Activated T-cell treated with anti-CD3 and anti-CD28 coated beads, Interleukin-2, amount 50 U/mL, for 4 hours (primary cell): ENCODE measurements at places on chromosomes 6 and 20. TPM values are rescaled to one million over a fixed set of nuclear protein-coding genes. Genes with fewer than 3 reads are reported as not detected.

Gene GPLD1
- total RNA-seq: 0.38 TPM

Gene IBTK
- total RNA-seq: 22.1 TPM

Gene PXT1
- total RNA-seq: not detected

Gene OLIG3
- not detected for total RNA-seq

Gene MAP7
- total RNA-seq: 1.3 TPM

Gene ULBP1
- total RNA-seq: 0.83 TPM

Gene POPDC3
- total RNA-seq: not detected

Gene NR2E1
- not detected for total RNA-seq

Gene KCNK17
- not detected for total RNA-seq

Gene GPRC6A
- total RNA-seq: not detected

Gene CNBD2
- total RNA-seq: 3.6 TPM

Gene KCNG1
- total RNA-seq: 10.2 TPM

Gene PRSS16
- 0.63 TPM for total RNA-seq
